ENCODE measurements at places on chromosomes 7 and 10.

- no peak for DNase-seq
Measured at GRCh38 chr7:106071999-106072714, 40.0 kb downstream of the SYPL1 start.

GRCh38 chr10:51999096-51999495, 299.7 kb upstream of the CSTF2T start:
- DNase-seq = no peak

GRCh38 chr7:41054960-41055661, 647.8 kb downstream of the INHBA start:
- no peak for DNase-seq

DNA sequence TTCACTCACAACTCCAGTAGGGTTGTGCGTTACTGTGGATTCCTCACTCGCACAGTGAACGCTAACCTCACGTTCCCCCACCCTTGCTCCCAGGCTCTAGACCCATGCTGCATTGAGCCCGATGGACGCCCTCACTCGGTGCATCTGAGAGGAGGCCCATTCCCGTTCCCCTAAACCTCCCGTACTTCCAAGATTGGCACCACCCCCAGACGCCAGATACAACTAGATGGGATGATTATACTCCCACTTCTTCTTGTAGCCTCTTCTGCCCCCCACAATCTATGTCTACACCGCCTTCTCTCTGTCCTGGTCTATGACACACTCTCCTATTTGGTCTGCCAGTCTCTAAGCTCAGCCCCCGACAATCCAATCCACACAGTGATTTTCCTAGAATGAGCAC, 57.3 kb upstream of the NCAPG2 start:
- no peak for DNase-seq

- no peak for DNase-seq
Measured at GRCh38 chr10:122341141-122341810, 33.2 kb upstream of the PLEKHA1 start.

GRCh38 chr7:108570146-108570755, 577 bp downstream of the DNAJB9 start:
- DNase-seq = peak; percentile 13

GRCh38 chr7:132446666-132447278, 129.5 kb downstream of the PLXNA4 start:
- no peak for DNase-seq

DNA sequence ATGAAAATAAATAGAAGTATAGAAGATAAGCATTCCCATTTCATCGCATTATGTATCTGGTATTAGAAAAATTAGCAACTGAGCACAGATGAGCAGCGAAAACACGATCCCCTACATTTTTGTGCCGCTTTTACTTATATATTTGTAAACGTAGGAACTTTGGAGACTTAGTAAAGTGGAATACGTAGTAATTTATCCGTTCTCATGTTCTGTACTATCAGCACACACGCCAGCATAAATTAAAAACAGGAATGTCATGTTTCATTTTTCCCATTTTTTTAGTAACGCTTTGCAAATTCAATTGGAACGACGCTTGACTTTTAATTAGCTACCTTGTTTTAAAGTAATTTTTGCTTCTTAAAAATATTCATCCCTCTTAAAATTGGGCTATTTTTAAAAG, 2.4 kb downstream of the ZNRF2 start:
- no peak for DNase-seq

DNA sequence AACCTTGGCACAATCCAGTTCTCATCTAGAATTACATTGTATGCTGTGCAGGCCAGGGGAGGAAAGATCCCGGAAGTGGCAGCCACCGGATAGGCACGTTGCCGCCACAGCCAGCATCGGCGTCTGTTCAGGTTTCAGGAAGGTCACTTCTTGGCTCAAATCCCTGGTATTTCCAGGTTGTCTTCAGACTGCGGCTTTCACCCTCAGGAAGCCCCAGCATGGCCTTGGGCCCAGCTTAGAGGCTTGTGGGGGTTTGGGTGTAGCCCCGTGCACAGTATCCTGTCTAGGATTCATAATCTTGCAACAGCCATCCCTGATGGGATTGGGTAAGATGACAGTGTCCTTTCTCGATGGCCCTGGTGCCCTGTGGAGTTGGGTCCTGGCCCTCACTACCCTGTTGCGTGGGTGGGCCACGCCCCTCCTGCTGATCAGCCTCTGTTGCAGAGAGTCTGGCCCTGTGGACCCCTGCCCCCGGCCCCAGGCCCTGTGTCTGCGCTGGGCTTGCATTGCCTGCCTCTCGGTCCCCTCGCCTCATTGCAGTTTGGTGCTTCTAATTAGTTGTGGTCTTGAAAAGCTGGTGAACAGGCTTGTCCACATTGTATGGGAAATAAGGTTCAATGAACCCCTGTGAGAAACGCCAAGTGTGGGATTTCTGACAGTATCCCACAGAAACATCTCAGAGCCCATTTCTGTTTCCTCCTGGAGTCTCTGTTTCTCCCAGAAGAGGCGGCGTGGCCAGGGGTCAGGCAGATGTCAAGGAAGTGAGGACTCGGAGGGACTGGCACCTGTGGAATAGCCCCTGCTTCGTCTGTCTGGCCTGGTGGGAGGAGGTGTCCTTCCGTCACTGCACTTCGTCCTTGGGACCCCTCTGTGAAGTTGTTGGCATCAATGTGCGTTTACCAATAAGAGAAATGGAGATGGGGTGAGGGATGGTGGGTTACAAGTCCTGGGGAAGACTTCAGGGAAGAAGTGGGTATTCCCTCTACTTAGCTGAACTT, 77.5 kb downstream of the MGMT start:
- DNase-seq = no peak

GRCh38 chr10:50294582-50294981, 43.3 kb upstream of the ASAH2 start:
- DNase-seq = no peak

GRCh38 chr7:139990142-139990535, 72.6 kb downstream of the PARP12 start:
- no peak for DNase-seq

DNA sequence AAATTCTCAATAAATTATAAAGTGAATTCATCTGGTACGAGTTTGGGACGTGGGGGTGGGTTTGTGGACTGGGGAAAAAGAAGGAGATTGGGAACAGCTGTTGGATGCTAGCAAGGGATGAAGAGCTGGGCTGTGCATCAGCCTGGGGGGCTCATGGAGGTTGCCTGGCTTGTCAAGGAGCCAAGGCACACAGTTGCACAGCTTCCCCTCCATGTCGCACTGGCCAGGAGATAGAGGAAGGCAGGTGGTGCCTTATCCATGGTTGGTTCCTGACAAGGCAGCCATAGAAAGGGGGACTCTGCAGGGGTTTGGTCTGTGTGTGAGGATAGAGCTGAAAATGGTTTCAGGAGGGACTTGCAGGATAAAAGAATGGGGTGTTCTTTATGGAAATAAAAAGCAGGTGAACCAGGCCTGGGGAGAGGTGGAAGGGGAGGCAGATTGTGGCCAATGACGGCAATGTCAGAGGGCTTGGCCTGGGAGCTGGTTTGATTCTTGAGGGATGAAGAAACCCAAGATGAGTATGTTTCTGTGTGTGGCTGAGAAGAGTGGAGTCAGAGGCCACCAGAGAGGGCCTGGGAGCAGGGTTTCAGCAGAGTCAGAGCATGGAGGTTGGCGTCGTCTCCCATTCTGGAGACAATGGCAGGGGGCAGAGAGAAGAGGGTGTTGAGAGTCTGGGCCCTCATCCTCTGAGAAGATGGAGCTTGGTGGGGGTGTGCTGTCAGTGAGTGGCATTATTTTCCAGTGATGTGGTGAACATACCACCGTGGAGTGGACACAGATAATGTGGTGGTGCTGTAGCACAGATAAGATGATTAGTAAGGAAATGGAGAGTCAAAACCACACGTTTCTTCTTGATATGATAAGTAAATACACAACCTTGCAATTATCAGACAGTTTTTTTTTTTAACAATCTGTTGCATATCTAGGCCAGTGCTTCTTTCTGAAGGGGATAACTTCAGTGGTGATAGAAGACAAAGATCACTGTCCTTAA, 108.2 kb downstream of the PTPN20 start:
- DNase-seq = no peak

DNA sequence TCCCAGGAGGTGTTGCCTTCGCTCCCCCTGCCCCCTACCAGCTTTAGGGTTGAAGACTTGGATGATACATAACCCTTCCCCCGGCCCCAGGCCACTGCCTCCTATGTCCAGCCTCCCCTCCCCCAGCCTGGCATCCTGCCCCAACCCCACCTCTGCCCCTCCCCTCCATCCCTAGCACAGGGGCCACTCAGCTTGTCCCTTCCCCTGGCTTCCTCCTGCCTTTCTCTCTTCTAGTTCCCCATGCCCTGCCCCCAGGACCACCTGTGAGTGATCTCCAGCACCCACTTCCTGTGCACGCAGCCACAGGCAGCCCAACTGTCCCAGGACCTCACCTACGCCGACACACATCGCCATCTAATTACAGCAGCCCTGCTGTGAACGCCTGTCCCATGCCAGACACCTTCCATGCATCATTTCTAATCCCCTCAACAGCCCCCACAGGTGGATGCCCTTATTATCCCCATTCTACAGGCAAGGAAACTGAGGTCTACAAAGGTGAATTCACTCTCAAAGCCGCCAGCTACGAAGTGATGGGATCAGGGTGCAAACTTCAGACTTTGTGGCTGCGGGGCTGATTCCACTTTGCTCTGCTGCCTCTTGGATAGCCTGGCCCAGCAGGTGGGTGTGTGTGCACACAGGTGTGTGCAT, 82.4 kb upstream of the CHST15 start:
- DNase-seq = no peak

- no peak for DNase-seq
Measured at GRCh38 chr7:1393421-1393820, 65.8 kb downstream of the MICALL2 start.

- no peak for DNase-seq
Measured at GRCh38 chr7:68706291-68706690, 892.0 kb upstream of the AUTS2 start.

GRCh38 chr7:128080169-128080568, 48.9 kb upstream of the LRRC4 start:
- no peak for DNase-seq

DNA sequence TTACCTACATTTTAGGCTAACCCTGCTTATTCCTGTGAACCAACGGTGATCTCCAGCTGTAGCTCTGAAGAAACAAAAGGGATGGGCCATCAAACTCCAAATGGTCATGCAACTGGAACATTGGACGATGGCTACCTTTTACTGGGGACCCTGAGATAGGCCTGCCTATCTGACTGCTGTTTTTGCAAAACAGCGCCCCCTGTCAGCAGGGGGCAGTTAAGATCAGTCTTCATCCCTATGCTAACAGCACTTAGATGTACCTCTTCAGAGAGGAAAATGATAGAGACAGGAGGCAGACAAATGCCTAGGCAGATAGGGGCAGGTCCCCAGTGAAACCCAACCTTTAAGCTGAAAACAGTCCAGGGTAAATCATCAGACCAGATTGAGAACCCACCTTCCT, 1085.4 kb upstream of the SORCS1 start:
- DNase-seq = no peak

DNA sequence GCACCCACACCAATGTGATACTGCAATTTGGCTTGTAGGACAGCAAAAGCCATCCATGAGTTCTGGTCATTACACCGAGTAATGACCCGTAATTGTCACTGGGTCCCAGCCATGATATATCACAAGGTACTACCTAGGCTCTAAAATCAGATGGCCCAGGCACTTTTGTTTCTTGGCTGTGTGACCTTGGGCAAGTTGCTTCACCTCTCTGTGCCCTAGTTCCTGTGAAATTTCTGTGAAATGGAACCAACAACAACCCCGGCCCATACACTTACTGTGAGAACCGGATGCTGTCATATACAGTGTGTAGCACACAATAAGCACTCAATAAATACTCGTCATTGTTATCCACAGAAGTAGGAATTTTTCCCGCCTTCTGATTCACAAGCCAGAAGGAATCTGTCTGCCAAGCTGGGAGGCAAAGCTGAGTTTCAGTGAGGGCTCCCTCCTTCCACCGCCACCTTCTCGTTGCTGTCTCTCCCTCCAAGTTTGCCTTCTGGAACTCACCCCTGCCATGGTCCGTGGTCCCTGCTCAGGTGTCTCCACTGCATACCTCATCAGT, 6.4 kb upstream of the CYTH3 start:
- DNase-seq = no peak

- DNase-seq = no peak
Measured at GRCh38 chr7:12056381-12056780, 154.7 kb upstream of the TMEM106B start.

DNA sequence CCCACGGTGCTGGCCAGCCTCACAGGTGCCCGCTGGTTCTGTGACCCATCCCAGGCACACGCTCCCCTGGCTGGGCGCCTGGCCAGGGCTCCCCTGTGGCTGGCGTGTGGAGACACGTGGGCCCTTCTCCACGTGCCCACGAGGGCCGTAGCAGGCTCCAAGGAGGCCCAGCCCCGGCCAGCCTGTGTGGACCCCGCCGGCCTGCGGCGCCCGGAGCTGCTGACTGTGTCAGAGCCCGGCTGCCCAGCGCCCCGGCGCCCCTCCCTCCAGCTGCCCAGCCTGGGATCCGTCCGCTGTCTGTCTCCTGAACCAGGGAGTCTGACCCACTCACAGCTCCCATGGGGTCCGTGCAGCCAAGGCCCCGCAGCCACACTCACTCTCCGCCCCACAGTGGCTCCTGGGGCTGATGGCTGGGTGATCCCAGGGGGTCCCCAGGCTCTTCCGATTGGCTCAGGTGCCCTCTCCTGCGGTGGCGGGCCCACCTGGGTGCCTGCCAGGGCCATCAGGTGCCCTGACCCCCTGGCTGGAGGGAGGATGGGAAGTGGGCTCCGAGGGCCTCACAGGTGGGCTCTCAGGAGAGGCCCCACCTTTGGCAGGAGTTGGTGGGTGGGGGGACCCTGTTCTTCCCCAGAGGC, 9.6 kb downstream of the TMEM184A start:
- DNase-seq = no peak

- no peak for DNase-seq
Measured at GRCh38 chr7:80244206-80244916, 109.7 kb downstream of the GNAI1 start.

DNA sequence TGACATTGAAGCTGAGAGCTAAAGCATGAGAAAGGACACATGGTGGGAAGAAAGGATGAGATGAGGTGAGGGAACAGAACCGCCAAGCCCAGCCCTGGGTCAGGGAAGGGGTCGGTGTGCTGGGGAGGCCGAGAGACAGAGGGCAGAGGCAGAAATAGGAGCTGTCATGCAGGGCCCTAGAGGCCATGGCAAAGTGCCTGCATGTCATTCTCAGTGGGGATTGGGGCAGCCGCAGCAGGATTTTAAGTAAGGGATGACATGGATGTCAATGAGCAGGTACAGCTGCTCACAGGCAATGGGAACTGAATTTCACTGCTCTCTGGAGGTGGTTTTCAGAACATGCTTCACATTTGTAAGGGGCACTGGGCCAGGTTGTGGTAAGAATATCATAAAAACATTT, 227.4 kb downstream of the RAB11FIP2 start:
- no peak for DNase-seq

- DNase-seq = no peak
Measured at GRCh38 chr10:93245147-93245546, 171.5 kb downstream of the CYP26A1 start.

- DNase-seq = no peak
Measured at GRCh38 chr10:133124357-133125211, 35.4 kb upstream of the KNDC1 start.
